ENCODE measurements at places on chromosomes 2 and 18.

GRCh38 chr2:172704072-172704936 lies 31.3 kb upstream of the RAPGEF4 start:
- DNase-seq, result peak; percentile 44

DNA sequence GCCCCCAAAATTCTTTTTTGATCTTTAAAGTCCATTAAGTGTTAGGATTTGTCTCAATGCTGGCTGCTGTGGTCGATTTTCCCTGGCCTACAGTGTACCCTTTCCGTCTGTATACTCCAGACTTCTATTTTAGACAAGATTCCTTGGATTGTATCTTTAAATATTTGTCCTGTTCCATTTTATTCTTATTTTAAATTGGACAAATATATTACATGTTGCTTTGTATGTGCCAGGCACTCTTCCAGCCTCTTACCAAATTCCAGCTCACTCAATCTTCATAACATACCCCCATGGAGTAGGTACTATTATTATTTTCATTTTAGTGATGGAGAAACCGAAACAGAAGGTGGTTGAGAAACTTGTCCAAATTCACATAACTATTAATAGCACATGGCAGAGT lies 58.1 kb downstream of the VWA3B start:
- DNase-seq, result no peak

DNA sequence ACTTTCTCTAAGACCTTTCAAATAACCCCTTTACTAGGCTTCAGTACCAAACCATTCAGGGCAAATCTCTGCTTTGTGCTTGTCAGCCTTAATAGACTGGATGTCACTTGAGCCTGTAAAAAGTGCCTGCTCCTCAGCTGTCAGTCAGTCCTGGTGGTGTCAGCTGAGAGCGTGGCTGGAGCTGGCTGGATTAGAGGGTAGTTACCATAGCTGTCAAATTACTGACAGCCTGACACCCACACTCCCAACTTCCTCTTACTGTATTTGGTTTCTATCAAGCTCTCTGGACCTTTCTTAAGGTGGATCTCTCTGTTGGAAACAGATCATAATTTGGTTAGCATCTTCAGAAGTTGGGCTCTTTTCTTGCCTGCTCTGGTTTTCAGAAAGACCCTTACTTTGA lies 371.4 kb upstream of the ATP5MC3 start:
- no peak for DNase-seq

GRCh38 chr2:86625096-86625495 lies 1.4 kb upstream of the RNF103 start:
- no peak for DNase-seq

DNA sequence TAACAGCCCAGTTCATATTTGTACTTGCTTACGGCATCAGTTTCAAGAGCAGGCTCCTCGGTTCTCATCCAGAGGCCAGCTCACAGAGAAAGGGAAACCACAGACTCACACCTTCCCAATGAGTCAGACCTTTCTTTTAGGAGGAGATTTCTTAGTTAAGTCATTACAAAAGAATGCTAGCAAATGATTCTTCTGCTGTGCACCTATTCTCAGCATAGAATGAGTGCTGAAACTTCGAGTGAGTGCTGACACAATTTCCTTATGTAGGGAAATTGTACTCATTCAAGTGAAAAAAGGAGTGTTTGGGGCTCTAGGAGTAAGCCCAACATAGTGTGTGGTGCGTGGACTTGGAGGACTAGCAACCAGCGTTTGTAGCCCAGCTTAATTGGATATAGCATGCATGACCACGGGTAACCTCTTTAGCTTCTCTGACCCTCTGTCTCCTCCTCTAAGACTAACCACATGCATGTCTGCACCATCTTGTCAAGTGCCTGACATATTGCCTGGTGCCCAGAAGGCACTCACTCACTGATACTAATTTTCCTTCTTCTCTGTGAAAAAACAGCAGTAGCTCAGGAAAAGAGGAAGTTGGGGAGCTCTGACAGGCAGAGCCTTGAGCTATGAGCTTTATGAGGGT lies 87.0 kb downstream of the ALPK2 start:
- DNase-seq, result peak; percentile 92

GRCh38 chr2:55842046-55842445 lies 81.5 kb downstream of the EFEMP1 start:
- DNase-seq, result no peak

DNA sequence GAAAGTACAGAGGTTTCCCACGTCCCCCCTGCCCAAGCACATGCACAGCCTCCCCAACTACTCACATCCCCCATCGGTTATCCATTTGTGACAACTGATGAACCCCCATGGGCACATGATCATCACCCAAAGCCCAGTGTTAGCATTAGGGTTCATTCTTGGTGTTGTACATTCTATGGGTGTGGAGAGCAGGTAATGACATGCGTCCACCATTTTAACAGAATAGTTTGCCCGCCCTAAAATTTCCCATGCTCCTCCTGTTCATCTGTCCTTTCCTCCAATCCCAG lies 74.3 kb downstream of the LONRF2 start:
- DNase-seq, result no peak

- DNase-seq, result peak; percentile 78
Measured at GRCh38 chr2:234044157-234044556, 6.3 kb upstream of the SPP2 start.

- no peak for DNase-seq
Measured at GRCh38 chr2:236601316-236602202, 31.9 kb downstream of the ACKR3 start.

DNA sequence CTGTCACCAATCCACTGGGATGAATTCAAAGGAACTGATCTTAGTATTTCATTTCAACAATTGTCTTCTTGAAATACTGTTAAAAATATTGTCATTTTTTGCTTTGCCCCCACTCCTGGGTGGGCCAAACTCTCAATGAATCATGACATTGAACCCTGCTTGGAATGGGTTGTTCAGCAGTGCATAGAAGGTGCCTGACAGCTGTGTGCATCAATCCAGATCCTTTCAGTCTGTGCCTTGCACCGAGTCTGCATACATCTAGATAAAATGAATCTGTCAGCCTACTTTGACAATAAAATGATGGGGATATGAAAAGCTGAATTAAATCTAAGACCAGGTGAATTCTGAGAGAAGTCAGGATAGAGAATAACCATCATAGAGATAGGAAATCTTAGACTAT lies 706.6 kb downstream of the CBLN2 start:
- no peak for DNase-seq

DNA sequence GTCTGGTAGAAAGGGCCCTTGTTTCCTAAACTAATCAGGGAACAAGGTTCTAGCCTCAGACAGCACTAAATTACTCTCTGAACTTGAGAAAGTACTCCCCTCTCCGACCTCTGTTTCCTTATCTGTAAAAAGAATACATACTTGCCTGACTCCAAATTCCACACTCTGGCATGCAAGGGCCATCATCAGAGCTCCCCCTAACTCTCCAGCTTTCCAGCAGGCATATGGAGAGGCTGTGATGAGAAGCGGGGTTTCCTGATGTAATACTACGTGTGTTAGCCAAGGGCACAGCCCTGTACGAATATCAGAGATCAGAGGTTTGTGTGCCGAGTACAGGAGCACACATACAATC lies 1.8 kb upstream of the EVA1A start:
- DNase-seq, result no peak

GRCh38 chr2:85760371-85760770 lies 6.6 kb downstream of the ATOH8 start:
- DNase-seq, result peak; percentile 70

GRCh38 chr18:59996370-59996966 lies 96.7 kb downstream of the PMAIP1 start:
- peak; percentile 68 for DNase-seq

DNA sequence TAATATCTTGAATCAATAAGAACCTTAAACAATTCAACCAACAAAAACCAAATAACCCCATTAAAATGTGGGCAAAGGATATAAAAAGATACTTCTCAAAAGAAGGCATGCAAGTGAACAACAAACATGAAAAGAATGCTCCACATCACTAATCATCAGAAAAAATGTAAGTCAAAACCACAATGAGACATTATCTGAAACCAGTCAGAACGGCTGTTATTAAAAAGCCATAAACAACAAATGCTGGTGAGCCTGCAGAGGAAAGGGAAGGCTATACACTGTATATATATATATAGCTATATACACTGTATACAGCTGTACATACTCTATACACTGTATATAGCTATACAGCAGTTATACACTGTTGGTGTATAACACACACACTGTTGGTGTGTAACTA lies 47.8 kb upstream of the GALNT13 start:
- no peak for DNase-seq

- no peak for DNase-seq
Measured at GRCh38 chr2:204138206-204138605, 201.6 kb downstream of the ICOS start.

- DNase-seq, result no peak
Measured at GRCh38 chr18:75089748-75090327, 119.1 kb downstream of the PTGR3 start.

DNA sequence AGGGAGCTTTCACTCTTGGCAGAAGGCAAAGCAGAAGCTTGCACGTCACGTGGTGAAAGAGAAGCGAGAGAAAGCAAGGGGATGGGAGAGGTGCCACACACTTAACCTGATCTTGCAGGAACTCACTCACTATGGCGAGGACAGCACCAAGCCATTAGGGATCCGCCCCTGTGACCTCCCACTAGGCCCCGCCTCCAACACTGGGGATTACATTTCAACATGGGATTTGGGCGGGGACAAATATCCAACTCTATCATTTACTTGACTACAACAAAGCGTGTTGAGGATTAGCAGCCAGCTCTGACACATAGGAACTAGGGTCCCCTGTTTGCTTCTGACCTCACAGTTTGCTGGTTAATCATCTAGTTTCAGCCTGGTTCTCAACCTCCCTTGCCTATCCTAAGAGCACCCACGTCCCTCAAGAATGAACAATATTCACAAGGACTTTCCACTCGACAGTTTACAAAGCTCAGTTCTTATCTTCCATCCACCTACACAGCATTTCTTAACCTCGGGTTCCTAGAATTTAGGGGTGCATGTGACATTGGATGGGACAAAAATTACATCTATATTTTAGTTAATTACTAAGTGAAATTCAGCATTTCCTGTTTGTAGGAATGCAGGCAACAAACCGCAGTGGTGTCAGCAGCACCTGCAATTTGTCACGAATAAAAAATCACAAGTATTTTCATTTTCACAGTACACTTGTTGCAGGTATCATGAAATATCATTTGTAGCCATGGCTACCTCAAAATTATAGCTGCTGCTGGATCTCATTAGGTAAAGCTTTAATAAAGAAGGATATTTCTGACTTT lies 36.0 kb downstream of the LBH start:
- no peak for DNase-seq

DNA sequence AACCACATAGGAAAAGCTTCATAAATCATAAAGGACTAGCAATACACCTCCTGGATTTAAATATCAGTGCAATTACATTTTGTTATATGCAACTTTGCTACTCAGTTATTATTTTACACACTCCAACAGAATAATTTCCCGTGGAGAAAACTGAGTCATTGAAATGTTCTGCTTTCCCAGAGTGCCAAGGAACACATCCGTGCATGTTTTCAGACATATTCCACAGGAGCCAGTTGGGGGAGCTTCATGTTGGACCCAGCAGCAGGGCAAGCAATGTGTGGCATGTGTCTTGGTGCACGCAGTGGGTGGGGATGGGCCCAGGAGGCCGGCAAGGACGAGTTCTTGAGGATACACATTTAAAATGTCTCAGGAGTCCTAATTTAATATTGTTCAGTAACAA lies 14.4 kb upstream of the SMIM21 start:
- no peak for DNase-seq

- DNase-seq, result peak; percentile 11
Measured at GRCh38 chr2:158204741-158205165, 103.1 kb downstream of the UPP2 start.

GRCh38 chr2:53051157-53051556 lies 716.4 kb upstream of the CHAC2 start:
- DNase-seq, result no peak

DNA sequence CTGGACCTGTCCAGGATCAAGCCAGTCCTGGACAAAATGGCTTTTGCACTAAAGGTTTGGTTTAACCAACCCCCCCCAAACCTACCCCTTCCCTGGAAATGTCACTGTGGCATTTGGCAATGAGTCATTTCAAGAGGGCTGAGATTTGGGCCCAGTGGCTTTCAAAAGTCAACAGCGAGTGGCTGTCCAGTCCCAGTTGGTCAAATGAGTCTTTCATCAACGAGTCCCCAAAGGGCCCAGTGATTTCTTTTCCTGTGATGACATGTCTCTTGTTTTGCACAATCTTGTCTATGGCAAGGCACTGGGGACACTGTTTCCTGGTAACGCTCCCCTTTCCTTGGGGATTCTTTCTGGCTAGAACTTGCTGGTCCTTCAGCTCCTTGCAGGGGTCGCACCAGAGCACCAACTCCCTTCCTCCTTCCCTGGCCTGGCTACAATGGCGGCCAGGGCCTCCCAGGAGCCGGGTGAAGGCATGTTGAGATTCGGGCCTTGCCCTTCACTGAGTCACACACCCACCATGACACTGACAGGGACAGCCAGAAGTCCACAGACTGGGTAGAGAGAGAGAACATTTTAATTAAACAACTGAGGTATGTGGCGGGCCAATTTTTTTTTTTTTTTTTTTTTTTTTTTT lies 87.2 kb downstream of the SMAD7 start:
- DNase-seq, result no peak

DNA sequence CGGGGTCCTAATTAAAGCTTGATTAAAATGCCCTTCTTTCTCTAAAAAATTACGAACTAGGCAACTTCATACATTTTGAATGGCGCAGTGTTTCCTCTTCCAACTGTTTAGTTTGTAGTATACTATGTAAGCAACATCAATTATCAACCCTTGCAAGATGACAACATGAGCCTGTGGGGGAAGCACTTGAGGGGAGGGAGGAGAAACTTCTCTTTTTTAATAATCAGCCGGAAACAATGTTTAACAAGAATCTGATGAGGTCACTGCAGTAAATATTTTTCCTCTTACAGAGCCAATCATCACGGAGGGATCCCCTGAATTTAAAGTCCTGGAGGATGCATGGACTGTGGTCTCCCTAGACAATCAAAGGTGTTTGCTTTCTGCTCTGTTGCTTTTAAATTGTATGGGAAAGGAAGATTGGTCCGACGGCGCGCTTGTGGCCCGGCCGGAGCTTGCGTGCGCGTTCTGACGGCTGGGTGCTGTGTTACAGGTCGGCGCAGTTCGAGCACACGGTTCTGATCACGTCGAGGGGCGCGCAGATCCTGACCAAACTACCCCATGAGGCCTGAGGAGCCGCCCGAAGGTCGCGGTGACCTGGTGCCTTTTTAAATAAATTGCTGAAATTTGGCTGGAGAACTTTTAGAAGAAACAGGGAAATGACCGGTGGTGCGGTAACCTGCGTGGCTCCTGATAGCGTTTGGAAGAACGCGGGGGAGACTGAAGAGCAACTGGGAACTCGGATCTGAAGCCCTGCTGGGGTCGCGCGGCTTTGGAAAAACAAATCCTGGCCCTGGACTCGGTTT lies 5.3 kb upstream of the DLX1 start:
- no peak for DNase-seq

GRCh38 chr2:25234738-25235137 lies 66.4 kb upstream of the POMC start:
- DNase-seq, result no peak

DNA sequence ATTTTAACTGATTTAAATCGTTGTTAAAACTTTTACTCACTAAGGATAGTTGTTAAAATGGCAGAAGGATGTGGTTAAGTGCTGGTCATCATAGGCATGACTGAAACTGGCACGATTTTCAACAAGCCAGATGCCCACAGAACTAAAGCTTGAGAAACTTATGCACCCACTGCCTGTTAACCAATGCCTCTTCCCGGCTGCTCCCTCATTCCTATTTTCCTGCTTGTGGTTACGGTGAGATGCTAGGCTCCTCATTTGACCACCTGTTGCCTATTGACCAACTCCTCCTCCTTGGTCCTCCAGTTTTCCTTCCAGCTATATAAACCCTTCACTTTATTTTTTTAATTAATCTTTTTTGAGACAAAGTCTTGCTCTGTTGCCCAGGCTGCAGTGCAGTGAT lies 238.7 kb downstream of the TFCP2L1 start:
- DNase-seq, result no peak
